Activated B cell treated with CpG ODN at 0.5 μM for 24 hours (primary cell): ENCODE measurements at places on chromosomes 7 and 10. TPM values are rescaled to one million over a fixed set of nuclear protein-coding genes. Genes with fewer than 3 reads are reported as not detected.

Gene AEBP1
- 17.4 and 21.7 TPM in 2 replicates for total RNA-seq

- no peak for DNase-seq
These were observed 6.3 kb downstream of the EN2 start for GRCh38 chr7:155464183-155464582.

Gene ERVW-1
- total RNA-seq = not detected in 2 replicates

DNA sequence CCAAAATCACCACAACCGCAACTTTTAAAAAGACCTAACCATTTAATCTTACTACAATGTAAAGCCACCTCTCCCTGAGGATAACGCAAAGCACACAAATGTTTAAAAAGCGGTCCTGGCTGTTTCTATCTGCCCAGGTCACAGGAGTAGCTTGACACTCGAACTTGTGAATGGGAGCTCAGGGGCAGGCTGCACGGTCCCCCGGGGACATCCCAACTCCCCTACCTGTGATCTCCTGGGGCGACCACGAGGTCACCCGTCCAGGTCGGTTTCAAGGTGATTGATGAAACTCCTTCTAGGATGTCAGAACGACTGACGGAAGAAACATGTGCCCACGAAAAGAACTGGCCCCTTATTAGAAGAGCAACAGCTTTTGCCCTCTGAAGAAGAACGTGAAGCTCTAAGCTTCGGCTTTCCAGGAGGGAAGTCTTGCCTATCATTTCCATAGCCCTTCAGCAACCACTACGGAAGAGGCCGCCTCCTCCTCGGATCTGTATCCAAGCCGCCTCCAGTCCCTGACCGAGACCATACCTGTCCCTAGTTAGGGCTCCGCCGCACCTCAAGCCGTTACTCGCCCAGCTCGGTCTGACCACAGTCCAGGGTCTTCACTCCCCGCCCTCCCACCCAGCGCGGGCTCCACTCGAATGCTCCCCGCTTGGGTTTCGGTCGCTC is 459 bp downstream of the CYCS start:
- peak; percentile 22 for DNase-seq

- no peak for DNase-seq
These were observed 47.0 kb downstream of the SRI start for GRCh38 chr7:88172842-88173241.

DNA sequence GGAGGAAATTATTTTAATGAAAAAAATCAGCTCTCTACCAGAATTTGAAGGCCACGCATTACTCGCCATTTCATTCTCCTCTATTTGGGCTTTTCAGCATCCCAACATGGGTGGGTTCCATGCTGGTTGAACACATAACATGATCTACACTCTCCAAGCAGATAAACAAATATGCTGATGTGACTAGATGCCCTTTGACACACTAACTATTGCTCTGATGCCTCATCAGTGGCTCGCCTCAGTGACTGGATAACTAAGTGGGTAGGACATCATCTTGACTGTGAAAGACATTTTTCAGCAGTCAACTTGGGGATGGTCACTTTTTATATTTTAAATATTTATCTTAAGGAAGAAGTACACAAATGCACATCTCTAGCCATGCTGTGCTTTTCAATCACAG is 113.9 kb upstream of the LAMB4 start:
- DNase-seq = no peak

DNA sequence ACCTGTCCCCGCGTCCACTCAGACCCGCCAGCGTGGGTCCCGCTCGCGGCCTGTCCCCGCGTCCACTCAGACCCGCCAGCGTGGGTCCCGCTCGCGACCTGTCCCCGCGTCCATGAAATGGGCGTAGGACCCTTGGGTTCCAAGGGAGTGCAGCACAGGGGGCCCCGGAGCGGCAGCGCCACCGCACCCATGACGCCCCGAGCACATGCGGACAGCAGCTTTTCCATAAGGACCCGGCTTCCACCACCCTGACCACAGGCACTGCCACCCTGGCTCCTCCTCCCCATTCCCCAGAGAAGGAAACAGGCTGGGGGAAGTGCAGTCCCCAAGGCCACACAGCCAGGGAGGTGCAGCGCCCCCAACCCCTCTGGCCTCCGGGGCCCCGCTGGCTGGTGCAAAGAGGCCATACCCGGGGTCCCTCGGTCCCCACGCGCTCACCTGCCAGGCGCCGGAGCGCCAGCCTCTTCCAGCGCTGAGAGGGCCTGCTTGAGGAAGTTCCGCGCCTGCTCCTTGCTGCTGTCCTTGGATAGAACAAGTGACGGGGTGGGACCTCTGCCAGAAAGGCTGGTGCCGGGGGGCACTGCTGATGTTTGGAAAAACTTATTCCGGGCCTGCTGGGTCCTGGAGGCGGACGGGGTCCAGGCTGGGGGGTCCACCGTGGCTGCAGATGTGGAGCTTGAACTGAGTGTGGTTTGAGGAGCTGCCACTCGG is 14.9 kb downstream of the MICALL2 start:
- no peak for DNase-seq

DNA sequence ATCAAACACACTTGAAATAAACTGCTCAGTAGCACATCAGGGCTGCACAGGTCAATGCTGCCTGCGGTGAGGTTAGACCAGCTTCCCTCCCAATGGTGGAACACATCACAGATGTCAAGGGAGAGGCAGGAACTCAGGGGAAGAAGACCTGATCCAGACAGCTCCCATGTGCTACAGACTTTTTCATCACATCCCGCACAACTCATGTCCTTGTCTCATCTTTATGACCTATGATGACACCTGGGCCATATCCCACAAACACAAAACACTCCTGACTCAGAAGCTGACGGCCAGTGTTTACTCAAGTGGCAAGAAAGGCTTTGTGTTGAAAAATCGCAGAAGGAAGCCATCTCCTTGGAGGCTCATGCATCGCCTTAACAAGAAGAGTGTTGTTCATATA is 91.6 kb downstream of the HTR5A start:
- no peak for DNase-seq

DNA sequence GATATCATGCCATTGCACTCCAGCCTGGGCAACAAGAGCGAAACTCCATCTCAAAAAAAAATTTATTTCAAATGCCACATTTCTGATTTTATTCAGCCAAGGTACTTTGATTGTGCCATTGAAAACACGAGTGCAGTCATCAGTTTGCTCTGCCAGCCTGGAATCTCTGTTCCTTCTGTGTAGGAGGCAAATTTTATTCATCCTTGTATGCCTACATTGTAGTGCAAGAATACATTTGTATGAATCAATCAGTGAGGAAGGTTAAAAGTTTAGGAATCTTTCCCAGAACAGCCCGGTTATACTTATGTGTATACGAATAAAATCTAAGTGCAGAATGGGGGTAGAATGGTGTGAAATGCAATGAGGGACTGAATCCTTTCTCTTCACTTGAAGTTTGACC is 886 bp upstream of the TET1 start:
- DNase-seq = no peak

- no peak for DNase-seq
These were observed 116.1 kb downstream of the PKD1L1 start for GRCh38 chr7:47832105-47832715.

DNA sequence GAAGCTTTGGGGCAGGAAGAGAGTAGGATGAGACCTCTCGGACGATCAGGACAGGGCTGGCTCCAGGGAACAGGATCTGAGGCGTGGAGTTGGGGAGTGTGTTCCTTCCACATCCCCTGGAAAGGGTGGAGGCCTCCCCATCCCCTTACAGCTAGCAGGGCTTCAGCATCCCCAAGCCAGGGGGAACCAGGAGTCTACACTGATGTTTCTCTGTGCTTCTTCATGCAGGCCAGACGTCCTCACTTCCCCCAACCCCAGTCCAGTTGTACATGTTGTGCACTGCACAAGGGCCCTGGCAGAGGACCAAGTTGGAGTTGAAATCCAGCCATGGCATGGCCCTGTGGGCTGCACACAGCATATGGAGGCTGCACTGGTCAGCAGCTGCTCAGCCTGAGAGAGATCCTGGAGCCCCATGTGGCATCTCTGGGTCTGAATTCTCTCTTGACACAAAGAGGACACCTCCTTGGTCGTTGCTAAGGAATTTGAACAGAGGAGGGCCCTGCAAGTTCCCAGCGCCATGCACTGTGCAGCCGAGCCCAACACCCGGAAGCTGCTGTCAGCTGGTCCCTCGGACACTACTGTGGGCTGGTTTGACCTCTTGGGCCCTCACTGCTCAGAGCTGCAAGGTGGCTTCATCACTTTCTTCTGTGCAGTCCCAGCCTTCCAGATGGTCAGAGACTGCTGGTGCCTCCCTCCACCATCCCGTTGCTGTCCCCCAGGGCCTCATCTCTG is 181.1 kb downstream of the DNAJB6 start:
- DNase-seq = peak; percentile 10
